ENCODE measurements at places on chromosomes 3 and 15.
A peak's percentile ranks its signal among the peaks of the same experiment; 100 is the strongest.

- DNase-seq, result no peak
These were observed 2.4 kb downstream of the TUSC2 start for GRCh38 chr3:50325497-50326181.

DNA sequence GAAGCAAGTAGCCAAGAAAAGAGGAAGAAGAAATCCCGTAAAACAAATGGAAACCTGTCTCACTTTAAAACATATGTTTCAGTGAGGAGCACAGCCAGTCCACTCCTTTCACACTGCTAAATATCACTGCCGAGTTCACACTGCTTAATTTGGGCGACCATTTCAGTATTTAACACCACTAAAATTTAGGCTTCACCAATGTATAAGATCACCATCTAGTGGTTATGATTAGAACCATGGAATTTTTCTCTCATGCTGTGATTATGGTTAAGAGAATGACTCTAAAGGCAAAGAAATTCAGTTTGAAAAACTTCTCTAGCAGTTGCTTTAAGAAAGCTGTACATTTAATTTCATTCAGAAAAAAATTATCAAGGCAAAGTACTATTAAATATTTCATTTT lies 16.6 kb downstream of the SLC4A7 start:
- no peak for DNase-seq

DNA sequence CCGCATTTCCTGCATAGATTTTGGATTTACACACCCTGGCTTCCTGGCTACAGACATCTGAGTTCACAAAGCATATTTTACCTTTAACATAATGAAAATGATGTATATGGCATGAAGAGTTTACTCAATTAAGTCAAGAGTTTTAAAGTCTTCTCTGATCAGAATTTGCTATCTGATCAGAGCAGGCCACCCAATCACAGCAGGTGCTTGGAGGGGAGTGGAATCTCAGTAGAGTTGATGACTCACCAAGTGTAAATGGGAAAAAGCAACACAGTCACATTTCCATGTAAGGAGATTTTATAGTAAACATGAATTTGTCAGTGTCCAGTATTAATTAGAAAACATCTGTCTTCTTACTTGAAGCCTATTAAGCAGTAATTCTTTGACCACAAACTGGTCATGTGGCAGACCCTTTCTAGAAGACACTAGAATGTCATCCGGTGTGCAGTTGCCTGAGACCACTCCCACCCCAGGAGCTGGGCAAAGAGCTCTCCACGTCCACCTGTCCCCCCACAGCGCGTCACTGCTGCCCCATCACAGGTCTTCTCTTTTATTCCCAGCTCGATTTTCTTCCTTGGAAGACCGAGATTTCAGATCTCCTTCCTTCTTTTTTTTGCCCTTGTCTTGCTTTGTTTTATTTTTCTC lies 10.8 kb downstream of the MESD start:
- DNase-seq, result no peak

GRCh38 chr3:16707260-16707659 lies 102.0 kb upstream of the DAZL start:
- no peak for DNase-seq

- DNase-seq, result no peak
These were observed 34.0 kb downstream of the RHCG start for GRCh38 chr15:89462198-89462912.

DNA sequence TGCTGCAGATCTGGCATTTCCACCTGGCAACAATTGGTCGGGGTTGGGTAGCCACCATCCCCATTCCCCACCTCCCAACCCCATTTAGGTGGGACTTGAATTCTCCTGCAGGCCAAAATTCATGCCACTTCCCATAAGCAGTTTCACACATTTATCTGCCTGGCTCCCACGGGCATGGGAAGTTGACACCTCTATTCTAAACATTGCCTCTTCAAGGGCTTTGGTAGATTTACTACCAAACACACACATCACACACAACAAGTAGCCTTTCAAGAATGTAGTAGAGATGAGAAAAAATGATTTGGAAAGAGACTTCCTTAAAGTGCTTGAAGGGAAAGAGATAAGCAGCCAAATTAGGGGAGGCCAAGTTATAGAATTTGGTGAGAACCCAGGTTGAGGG lies 30.9 kb downstream of the ZBTB38 start:
- no peak for DNase-seq

- peak; percentile 23 for DNase-seq
These were observed 5.7 kb upstream of the SEMA6D start for GRCh38 chr15:47711655-47712054.

DNA sequence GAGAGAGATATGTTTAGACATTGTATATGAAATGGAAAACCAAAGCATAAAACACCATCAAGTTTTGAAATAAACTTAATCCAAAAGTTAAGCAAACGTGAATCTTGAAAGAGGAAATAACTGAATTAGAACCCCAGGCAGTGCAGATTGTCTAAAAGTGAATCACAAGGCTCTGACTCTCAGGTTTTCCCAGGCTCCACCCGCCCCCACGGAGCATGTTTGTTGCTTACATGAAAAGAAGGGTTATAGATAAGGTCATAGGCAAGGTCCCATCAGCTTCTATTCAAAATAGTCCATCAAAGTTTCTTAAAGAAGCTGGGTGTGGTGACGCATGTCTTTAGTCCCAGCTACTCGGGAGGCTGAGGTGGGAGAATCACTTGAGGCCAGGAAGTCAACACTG lies 29.0 kb upstream of the SLMAP start:
- DNase-seq, result no peak

- peak; percentile 2 for DNase-seq
These were observed 566 bp downstream of the HMCES start for GRCh38 chr3:129278966-129279906.

GRCh38 chr3:102059145-102059943 lies 210.0 kb downstream of the NFKBIZ start:
- DNase-seq, result no peak

GRCh38 chr3:13145131-13145825 lies 72.0 kb upstream of the IQSEC1 start:
- no peak for DNase-seq

- no peak for DNase-seq
These were observed 1.9 kb downstream of the ARPP19 start for GRCh38 chr15:52566889-52567288.

DNA sequence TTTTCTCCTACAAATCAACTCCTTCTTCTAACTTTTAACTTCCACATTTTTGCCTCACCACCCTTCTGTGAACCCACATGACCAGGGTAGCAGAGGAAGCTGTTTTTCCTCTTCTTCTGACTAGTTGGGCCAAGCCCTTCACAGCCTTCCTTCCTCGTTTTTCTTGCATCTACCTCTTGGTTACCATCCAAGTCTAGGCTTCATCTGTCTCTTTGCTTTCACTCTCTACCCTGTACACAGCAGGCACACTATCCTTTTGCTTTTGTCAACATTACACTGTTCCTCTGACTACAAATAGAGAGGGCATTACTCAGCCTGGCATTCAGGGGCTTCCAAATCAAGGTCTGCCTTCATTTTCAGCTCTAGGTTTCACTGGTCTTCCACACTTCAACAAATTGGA lies 22.0 kb downstream of the SLC9A9 start:
- DNase-seq, result no peak

DNA sequence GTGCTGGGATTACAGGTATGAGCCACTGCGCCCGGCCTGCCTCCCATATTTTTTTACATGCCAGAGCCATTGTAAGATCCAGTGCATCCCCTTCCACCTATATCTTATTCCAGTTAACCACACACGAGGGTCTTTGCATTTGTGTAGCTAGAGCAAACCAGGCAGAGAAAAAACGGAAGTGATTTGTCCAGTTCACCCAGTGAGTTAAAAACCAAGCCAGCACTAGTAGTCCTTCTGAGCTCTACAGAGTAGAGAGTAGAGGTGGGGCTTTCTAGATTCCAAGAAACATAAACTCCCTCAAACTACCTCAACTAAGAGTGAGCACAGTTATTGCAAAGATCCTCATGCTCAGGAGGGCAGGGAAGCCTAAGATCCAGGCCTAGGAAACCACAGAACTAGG lies 34.7 kb downstream of the TMEM158 start:
- no peak for DNase-seq

DNA sequence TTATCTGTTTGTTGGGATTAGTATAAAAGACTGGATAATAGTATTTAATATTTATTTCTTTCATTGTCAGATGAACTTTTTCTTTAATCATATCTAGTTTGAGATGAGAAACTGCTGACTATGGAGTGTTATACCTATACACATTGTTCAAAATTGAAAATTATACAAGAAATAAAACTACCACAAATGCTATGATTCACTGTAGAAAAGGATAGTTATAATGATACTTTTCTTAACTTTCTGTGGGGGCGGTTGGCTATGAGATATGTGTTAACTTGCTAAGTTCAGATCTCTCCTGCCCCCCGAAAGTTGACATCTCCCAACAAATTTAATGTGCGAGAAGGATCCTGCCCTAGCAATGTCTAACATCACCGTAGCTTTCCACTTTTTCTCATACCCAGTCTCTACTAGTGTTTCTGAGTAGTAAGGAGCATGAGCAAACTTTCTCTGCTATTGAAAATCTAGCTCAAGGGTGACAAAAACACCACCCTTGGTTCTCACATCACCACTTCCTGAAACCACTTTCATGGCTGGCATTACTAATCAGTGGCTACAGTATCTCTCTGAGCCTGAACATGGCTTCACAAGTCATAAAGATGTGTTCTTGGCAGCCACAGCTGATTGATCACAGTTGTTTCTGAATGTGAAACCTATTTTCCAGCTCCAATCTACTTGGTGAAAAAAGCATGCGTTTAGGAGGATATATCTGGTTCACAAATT lies 15.8 kb upstream of the SAMMSON start:
- DNase-seq, result no peak

DNA sequence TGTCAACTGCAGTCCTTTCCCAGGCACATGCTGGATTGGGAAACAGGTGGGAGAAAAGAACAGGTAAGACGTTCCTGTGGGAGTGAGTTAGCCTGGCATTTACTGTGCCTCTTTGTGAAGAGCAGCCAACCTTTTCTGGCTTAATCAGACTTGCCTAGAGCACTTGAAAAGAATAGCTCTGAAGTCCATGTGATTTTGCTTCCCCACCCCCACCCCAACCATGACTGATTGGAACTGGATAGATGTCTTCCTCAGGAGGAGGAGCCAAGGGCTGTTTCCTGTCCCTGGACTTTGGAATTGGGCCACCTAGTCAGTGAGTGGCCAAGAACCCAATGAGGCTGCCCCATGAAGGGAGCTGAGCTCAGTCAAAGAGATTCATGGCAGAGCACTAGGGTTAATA lies 4.7 kb upstream of the TMEM41A start:
- DNase-seq, result no peak

DNA sequence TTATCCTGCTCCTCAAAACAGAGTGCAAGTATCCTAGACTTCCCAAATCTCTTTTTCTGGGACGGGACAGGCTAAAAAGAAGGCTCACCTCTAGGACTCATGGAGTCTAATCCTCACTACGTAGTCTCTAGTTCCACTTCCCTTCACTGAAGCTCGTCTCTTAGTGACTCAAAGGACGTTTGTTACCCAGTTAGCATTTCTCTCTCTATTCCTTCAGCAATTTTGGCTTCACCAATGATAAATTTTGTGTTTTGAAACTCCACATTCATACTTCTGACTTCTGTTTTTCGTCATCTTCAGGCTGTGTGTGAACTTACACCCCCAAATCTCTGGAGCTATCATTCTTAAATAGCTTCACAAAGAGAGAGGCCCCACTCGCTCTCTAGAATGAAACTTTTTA lies 627.1 kb downstream of the NAALADL2 start:
- no peak for DNase-seq

- no peak for DNase-seq
These were observed 89.5 kb upstream of the TPM1 start for GRCh38 chr15:62953021-62953420.

DNA sequence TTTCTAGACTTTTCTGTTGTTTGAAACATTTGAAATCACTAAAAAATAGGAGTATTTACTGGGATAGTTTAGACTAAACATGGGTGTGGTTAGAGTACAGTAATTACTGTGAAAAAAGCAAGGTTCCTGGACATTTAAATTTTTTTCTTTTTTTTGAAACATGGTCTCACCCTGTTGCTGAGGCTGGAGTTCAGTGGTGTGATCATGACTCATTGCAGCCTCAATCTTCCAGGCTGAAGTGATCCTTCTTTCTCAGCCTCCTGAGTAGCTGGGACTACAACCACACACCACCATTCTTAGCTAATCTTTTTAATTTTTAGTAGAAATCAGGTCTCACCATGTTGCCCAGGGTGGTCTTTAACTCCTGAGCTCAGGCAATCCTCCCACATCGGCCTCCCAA lies 20.4 kb upstream of the CELF6 start:
- DNase-seq, result no peak

DNA sequence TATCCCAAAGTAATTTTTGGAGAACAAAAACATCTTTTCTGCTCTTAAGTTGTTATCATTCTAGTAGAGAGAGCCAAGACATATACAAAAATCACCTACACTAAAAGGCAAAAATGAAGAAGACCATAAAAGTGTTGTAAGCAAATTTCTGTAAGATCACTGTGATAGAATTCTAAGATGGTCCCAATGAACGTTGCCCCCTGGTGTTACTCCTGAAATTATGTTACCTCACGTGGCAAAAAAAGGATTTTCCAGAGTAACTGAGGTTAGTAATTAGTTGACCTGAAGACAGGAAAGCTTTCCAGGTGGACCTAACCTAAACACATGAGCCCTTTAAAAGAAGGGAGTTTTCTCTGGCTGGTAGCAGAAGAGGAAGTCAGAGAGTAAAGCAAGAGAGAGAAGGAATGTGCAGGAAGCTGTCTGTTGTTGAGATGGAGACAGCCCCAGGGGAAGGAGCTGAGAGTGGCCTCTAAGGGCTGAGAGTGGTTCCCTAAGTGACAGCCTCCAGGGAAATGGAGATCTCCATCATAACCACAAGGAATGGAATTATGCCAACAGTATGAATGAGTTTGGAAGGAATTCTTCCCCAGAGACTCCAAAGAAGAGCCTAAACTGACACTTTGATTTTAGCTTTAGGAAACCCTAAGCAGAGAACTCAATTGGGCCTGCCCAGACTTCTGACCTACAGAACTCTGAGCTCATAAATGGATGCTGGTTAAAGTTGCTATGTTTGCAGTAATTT lies 205.9 kb downstream of the CD47 start:
- DNase-seq, result no peak

DNA sequence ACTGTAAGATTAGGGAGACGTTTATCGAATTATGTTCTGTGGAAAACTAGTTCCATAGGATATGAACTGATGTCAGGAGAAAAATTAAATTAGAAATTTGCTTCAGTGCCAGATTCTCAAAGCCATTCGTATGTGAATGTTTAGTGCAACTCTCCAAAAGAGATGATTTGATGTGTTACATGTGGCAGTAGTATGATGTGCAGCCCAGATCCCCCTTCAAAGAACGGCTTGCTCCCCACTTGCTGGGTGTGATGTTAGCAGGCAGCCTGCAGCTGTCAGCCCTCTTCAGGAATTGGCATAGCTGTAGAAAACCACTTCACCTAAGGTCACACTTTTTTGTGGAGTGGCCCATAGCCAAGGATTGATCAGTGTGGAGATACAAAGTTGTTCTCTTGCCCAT lies 127.0 kb upstream of the CCDC54 start:
- DNase-seq, result no peak

- no peak for DNase-seq
These were observed 271.3 kb downstream of the TJP1 start for GRCh38 chr15:29550834-29551465.

GRCh38 chr15:31867536-31868442 lies 162.5 kb upstream of the CHRNA7 start:
- DNase-seq, result no peak
